NCI-H2029 treated with DMSO at 0.1 percent for 48 hours (cell line): ENCODE measurements at places on chromosomes 3 and 15.

DNA sequence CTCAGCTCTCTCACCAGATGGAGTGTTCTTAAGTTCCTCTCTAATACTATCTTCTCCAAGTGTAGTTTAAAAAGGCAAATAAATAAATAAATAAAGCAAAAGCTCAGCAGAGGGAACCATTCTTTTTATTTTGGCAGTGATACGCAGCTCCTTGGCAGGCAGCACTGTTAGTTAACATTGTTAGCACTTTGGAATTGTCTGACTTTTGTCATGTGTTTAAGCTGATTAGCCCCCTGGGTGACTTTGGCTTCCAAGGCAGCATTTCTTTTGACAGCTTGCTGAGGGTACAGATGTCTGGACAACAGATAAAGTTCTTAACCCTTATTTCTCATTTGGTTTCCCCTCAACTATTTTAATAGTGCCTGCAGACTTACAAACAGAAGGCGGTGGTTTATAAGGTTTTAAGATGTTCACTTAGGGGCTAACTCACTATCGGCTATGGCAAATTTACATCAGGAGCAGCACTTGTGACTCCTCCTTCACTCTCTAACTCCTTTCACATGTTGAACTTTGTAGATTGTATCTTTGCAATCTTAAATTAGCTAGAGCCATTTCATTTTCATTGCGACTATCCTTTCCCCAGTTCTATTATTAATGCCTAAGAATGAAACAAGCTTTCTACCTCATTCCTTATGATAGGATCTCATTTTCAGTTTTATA, 213.4 kb downstream of the ZBBX start:
- no peak for DNase-seq

GRCh38 chr3:196150481-196150880, 60.7 kb downstream of the ZDHHC19 start:
- DNase-seq: peak; percentile 55

- no peak for DNase-seq
These were observed 70.7 kb downstream of the RPN1 start for GRCh38 chr3:128579927-128580326.

DNA sequence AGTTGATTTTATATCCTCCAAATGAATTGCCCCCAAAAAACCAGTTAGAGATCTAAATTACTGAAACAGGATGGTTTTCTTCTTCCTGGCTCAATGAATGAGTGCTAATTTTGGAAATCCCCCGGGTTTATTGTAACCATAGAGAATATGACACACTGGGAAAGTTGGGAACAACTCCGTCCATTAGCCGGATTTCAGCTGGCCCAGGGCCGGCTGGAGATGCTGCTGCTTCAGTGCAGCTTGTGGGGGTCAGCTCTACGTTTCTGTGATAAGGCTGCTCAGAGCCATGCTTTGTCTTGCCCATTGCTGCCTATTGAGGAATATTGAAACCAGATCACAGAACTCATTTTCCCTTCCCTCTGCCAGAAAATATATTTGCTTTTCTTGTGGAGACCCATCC, 20.3 kb downstream of the GYG1 start:
- no peak for DNase-seq

- DNase-seq: no peak
These were observed 3.2 kb upstream of the TBC1D23 start for GRCh38 chr3:100257586-100257985.

- DNase-seq: no peak
These were observed 16.6 kb upstream of the KLF13 start for GRCh38 chr15:31309893-31310606.
